M059J (cell line): ENCODE measurements at places on chromosomes 16 and 17. TPM values are rescaled to one million over a fixed set of nuclear protein-coding genes. Genes with fewer than 3 reads are reported as not detected.
A peak's percentile ranks its signal among the peaks of the same experiment; 100 is the strongest.

Gene CAPNS2
- 0.39 TPM in 1 of 2 replicates, not detected in the other for total RNA-seq

Gene KRTAP4-1
- total RNA-seq = not detected in 2 replicates

Gene HSPB9
- not detected in 2 replicates for total RNA-seq

Gene CCL4
- total RNA-seq = 0.10 TPM in 1 of 2 replicates, not detected in the other

Gene C17orf50
- not detected in 2 replicates for total RNA-seq

Gene NGFR
- 0.39 and 0.62 TPM in 2 replicates for total RNA-seq

Gene METTL16
- total RNA-seq = 29.2 and 56.9 TPM in 2 replicates

- no peak for DNase-seq
Measured at GRCh38 chr16:30551781-30552180, 6.4 kb downstream of the ZNF764 start.

DNA sequence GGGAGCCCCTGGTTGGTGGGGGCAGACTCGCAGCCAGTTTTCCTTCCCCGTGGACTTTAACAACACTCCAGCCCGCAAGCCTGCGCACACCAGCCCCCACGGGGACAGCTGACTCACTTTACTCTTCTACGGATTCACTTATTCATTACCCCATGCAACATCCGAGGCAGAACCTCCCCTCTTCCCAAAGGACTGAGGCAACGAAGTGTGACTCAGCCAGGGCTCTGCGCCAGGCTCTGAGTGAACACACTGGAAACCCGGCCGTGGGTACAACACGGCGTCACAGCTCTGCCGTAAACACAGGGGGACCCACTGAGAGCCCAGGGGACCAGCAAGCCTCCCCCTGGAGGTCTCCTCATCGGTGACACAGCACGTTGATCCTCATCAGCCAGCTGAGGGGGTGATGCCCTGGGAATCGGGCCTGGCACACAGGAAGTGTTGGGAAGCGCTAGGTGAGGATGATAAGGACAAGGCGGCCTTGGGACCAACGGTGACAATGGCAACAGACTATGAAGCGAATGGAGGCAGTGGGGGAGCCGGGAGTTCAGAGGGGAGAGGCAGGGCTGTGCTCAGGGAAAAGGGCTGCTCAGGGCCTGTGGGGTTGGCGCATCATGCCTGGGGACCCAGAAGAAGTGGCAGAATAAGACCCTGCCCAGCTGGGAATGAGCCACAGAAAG, 14.6 kb downstream of the COTL1 start:
- DNase-seq = peak; percentile 99

DNA sequence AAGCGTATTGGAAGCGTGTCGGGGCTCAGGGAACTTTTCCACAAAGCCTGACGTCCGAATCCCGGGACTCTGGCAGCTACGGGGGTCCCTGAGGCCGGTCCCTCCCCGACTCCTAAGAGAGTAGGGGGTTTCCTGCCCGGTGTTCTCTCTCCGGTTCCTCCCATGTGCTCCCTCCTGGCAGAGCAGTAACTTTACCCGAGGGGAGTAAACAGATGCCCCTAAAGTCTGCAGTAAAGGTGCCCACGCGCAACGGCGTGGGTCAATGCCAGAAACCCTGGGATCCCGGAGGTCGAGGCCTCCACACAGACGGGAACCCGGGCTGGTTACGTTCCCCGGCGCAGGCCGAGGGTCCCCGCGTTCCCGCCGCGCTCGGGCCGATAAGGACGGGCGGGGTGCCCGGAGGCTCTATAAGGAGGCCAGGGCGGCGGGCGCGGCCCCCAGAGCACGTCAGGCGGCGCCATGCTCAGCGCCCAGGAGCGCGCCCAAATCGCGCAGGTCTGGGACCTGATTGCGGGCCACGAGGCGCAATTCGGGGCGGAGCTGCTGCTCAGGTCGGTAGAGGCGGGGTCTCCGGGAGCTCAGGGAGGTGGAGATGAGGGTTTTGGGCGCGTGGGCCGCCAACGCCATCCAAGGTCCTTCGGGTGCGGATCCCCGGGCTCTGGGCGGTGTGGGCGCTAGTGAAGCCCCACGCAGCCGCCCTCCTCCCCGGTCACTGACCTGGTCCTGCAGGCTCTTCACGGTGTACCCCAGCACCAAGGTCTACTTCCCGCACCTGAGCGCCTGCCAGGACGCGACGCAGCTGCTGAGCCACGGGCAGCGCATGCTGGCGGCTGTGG, at the start of gene HBM:
HBM (plus strand) TSS at position 440 of the 836 bp plus-strand sequence; CDS start at position 460, 20 bp downstream.
- no peak for DNase-seq

DNA sequence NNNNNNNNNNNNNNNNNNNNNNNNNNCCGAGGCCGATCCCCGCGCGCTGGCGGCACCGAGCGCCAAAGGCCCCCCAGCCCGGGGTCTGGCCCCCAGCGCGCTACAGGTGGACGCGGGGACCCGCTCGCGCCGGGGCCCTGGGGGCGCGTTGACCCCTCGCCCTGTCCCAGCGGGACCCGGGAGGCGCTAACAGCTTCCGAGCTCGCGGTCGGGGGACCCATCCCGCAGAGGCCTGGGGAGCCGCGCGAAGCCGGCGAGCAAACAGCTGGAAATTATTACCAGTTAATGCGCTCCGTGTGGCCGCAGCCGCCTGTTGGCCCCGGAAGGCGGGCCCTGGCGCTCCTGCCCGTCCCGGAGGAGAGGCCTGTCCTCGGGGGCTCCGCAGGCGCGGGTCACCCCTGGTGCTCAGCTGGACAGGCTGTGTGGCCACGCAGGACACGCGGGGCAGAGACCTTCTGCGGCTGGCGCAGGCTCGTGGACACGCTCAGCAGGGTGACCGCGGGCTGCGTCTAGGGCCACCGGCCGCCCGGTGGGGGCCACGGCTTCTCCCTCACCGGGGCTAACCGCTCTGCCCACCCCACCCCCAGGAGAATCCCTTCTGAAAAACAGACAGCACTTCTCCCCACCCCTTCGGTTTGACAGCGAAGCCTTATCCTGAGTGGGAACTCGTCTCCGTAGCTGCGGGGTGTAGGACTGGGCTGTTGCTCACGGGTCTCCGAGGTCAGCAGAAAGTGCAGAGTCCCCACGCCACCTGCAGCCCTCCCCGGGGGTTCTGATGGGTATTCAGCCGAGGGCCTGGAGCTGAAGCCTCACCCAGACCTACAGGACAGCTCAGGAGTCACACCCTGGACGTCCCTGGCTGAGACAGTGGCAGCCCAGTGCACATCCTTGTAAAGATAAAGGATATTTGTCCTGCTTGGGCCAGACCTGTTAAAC, 138.7 kb upstream of the RPH3AL start:
- peak; percentile 47 for DNase-seq

DNA sequence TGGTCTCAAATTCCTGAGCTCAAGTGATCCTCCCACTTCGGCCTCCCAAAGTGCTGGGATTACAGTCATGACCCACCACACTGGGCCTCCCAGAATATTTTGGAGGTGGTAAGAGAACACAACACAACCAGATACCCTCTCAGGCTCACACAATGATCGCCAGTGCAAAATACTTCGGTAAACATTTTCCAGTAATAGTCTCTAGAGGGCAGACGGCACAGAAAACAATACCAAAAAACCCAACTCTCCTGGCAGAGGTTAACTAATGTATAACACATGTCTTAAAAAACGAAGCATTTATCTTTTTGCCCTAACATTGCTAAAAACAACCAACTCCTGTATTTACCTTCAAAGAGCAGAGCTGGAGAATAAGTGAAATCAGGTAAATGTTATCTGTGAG, 10.5 kb downstream of the NUFIP2 start:
- no peak for DNase-seq

GRCh38 chr17:3800362-3801271, at the start of gene ITGAE:
Gene ITGAE, minus strand, starts transcription at chr17:3801188. Its CDS starts 44 bp downstream, at chr17:3801144.
- DNase-seq = no peak

DNA sequence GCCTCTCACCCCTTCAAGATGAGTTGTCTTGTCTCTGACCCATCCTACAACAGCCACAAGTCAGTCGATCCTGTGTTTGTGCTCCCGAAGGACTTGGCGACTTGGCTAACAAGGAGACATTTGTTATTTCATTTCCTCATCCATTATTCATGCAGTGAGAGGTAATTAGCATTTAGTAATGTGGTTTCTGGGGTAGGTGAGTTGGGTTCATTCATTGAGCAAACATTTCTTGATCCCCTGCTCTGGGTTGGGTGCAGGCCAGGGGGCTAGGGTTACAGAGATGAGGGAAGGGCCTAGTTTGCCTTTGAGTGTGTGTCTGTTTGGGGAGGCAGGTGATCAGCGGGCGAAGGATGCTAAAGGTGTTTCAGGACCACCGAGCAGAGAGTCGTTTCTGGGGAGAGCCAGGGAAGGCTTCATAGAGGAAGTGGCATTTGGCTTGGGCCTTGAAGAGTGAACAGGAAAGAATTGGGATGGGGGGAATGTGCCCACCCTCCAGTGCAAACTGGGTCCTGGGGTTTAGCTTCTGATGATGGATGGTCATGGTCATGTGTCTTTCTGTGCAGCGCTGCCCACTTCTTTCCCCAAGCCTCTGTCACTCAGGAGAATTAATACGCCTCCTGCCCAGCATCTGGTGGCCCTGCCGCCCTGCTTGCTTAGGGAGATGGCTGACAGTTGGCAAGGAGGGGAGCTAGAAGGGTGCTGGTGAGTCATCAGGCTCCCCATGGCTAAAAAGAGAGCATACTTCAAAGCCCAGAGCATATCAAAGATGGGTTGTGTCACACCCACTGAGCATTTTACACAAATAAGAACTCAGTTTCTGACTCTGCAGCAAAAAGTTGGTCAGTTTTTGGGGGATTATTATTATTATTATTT, 38.5 kb downstream of the MSI2 start:
- peak; percentile 85 for DNase-seq

DNA sequence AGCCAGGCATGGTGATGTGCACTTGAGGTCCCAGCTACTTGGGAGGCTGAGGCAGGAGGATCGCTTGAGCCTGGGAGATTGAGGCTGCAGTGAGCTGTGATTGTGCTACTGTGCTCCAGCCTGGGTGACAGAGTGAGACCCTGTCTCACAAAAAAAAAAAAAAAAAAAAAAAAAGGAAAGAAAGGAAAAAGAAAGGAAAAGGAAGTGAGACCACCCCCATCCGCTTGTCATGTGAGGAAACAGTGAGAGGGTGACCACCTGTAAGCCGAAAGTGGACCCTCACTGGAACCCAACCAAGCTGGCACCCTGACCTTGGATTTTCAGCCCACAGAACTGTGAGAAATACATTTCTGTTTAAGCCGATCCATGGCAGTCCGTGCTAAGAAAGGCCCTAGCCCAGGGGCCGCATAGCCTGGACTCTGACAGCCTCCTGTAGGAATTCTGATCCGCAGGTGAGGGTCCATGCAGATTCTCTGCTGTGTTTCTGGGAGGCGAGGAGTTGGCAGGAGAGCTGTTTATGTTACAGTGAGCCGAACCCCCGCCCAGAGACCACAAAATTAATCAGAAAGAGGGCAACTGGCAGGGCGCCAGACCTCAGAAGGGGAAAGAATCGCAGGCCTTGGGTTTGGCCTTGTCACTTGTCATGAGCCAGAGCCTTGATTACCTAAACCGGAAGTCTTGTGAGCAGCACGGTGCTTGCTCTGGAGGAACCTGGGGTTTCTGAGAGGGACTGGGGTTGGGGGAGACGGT, 945 bp downstream of the SGSH start:
- DNase-seq = peak; percentile 97

DNA sequence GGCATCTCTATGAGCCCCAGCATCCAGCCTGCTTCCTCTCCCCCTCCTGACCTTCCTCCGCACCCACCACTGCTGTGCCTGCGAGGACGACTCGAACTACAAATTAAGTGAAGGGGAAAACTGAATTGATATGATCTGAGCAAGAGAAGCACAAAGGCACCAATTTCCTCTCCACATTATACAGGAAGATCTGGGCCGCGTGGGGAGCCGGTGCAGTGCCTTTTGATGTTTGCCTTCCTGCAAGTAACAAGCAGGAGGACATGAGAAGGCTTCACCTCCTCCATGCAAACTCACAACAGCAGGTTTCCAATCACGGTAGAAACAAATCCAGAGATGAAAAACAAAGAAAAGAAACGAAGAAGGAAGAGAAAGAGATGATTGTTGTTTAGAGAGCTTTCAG, 57.8 kb upstream of the MMP2 start:
- no peak for DNase-seq

GRCh38 chr17:69714669-69715068, 300.2 kb downstream of the MAP2K6 start:
- DNase-seq = no peak
